ENCODE measurements at places on chromosomes 12 and 14.

DNA sequence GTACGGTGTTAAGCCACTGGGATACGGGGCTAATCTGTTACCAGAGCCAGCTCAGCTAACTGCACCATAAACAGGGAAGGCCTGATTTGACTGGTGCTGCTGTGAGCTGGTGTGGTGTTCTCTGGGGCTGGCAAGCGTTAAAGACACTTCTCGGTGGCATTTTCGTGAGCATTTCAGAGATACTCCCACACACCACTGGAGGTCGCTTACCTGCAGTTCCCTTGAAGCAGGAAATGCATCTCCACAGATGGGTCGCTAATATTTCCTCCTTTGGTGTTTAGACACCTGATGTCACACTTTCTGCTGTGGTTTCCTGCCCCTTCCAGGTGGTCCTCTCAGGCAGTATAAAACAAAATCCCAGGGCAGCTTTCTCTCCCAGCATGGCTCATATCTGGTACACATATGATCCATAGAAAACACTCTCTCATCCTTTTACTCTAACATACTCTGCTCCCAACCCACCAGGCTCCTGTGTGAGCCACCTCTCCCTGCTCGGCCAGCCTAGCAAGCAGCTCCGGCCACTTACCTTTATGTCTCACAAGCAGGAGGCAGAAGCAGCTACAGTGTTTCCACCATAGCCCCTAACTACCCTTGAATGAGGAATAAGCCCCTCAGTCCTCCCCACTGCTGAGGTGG is 129.9 kb upstream of the GRIN2B start:
- DNase-seq = peak; percentile 6

DNA sequence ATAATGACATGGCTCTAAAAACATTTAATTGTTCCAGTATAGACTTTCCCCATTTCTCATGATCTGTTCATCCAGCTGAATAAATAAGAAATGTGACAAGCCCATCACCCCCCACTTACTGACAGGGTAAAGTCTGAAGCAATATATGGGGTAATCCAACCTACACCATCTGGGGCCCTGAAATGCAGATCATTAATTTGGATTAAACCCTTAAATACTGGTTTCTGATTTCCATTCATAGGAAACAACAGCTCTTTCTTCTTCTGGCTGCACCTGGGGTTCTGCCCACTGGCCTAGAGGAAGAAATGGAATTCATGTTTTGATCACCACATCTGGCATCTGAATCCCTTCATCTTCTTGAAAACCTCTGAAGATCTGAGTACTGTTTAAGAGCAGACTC is 39.3 kb upstream of the ACSM4 start:
- no peak for DNase-seq

DNA sequence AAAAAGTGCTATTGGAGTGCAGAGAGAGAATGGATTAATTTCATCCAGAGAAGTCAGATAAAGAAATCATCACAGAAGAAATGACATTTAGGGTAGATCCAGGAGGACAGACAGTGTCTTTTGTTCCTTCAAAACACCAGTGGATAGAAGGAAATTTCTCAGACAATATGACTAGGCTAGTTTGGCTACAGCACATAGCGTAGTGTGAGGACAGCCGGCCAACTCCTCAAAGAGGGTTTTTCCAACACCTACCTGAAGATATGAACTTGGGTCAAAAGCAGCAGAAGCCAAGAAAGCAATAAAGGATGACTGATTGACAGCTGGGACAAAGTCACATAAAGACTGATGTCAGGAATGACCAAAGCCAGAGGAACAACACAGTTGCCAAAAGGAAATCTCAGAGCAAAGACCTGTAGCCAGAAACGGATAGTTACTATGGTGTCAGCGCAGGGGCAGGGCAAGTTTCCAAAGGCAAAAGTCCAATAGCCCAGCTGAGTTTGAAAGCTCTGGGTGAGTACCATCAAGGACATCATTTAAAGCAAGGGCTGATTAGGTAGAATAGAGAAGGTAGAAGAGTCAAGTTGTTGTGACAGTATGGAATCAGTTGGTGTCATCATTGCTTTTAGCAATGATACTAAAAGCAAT is 58.7 kb upstream of the PDE3A start:
- no peak for DNase-seq

- no peak for DNase-seq
Observed at GRCh38 chr12:6772331-6772695, at the start of gene LAG3. Gene LAG3 (plus strand): TSS chr12:6772520. CDS start chr12:6772853, 333 bp downstream.

- no peak for DNase-seq
Observed at GRCh38 chr14:100688051-100688450, 38.6 kb upstream of the DLK1 start.

DNA sequence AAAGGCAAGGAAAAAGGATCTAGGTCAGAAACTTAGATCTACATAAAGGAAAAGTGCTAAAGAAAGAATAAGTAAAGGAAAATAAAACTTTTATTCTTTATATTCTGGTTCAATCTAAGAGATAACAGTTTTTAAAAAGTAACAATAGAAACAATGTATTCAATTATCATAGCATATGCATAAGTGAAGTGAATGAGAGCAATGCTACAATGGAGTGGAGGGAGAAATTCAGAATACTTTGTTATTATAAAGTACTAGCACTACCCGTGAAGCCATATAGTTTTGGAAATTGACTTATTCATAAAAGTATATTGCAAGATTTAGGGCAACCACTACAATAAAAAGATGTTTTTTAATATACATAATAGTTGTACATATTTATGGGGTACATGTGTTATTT is 586.0 kb upstream of the MDGA2 start:
- DNase-seq = no peak
